ENCODE measurements at places on chromosomes 6 and 20.

GRCh38 chr20:50395251-50395729 is 114.9 kb upstream of the PTPN1 start:
- no peak for DNase-seq

DNA sequence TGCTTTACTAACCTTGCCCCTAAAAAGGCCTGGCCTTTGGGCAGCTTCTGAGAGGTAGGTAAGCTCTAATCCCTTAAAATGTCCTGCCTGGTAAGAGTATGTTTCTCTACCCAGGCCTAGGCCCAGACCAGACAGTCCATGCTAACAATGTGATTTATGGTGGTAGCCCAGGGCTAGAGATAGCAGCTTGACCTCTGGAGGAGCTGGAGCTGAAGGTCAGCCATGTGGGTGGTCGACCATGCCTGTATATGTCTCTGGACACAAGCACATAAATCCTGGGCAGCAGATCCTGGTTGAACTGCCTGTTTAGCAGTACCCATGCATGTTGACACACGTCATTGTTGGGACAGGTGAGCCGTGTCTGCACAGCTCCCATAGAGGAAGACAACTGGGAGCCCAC is 62.1 kb upstream of the PHACTR1 start:
- no peak for DNase-seq

GRCh38 chr20:611047-611842 is 1.1 kb upstream of the TCF15 start:
- no peak for DNase-seq

GRCh38 chr6:158366363-158366762 is 54.1 kb downstream of the TULP4 start:
- DNase-seq: no peak

GRCh38 chr6:28985462-28986164 is 19.5 kb downstream of the ZNF311 start:
- no peak for DNase-seq

DNA sequence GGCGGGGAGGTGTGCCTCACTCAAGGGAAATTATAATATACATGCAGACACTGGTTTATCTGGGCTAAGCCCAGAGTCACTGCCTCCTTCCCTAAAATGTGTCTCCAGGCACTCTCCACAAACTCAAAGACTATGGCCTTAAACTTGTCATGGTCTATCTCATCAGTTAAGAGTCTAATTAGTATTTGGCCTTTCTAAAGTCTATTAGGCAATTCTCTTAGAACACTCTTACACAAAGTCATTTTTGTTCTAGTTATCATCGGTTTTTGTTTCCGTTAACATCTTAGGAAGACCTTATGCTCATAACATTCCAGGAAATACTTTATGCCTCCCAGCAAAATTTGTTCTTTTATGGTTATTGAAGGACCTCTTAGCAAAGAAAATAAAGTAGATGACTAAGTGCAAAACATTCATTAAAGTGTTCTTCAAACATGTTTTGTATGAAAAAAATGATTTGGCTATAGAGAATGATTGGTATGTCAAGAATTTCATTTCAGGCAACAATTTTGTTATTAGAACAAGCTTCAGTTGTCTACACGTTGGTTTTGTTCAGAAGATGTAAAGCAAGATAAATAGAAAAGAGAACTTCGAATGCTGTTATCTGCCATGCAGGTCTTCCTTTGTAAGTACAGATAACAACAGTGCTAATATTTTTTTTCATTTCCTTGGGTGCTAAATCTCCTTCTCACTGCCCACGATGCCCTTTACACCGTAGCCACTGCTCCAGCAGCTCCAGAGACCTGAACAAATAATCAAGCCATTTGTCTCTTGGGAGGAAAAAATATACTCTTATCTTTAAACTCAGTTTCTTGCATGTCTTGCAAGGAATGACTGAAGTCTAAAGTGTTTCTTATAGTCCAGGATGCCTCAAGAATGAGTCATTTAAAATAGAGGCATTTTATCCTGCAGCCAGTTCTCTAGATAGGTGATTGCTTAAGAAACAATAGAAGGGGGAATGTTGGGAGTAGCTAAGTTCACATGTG is 170.4 kb downstream of the HTR1B start:
- DNase-seq: no peak

GRCh38 chr20:11234181-11234580 is 560.4 kb upstream of the JAG1 start:
- no peak for DNase-seq

DNA sequence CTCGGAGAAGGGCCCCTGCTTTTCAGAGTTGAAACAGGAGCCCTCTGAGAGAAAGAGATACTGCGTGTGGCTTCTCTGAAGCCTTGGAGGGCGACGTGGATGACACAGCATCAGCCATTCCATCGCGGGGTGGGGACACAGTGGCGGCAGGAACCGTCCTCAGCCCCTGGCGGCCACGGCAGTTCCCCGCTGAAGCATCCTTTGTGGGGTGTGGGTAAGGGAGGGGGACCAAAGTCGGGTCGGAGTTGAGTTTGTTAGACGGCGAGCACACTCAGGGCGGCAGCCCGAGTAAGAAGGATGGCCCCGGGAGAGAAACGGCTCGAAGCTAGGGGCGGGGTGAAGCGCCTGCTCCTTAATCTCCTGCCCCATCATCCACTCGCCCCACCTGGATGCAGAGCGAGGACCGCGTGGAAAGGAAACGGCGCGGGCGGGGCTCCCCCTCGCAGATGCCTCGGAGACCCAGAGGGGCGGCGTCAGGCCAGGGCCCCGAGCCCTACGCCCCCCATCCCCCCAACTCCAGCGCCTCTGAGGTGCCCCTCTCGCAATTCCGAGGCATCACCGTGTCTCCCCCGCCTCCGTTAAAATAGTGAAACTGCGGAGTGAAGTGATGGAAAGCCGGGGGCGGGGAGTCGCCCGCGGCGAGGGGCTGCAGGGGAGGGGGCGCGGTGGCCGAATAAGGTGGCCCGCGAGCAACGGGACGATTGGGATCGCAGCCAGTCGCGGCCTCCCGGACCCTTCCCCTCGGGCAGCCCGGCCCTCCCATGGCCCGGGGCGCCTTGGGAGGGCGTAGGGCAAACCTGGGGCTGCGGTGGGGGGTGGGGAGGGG is 796 bp upstream of the RREB1 start:
- DNase-seq: peak; percentile 65

All from CD8-positive, alpha-beta T cell (primary cell).